Activated CD8-positive, alpha-beta memory T cell treated with anti-CD3 and anti-CD28 coated beads, Interleukin-2, amount 50 U/mL, for 4 hours (primary cell): ENCODE measurements at places on chromosomes 4 and X.

DNA sequence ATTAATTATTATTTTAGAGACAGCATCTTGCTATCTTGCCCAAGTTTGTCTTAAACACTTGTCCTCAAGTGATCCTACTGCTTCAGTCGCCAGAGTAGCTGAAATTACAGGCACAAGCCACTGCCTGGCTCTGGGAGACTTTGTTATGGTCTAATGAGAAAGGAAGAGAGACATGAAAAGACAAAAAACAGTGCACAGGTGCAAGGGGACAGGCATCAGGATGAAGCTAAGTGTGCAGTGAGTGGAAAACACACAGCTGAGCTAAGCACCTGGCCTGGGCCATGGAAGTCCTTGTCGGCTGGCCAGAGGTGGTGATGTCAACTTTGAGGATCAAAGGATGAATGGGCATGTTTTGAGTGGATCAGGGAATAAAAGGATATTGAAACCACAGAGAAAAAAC, 102.7 kb downstream of the HS3ST1 start:
- no peak for DNase-seq

DNA sequence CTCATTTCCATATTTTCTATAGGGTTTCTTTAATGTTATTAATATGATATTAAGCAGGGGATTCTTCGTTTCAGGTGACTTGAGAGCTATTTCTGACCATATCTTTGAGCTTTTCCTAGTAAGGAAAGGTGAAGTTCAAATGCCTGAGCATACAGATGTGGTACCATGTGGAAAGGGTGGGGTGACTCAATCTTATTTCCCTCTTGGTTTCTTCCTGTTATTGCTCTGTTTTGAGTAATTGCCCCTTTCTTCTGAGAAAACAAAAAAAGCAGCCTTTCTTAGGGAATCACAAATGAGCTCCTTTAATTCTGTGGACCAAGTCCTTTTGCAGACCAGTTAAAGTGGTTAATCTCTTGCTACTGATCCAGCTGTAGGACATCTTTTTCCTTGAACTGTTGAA, 41.0 kb upstream of the AGA start:
- no peak for DNase-seq

GRCh38 chrX:18129690-18130089, 91.0 kb downstream of the BEND2 start:
- DNase-seq, result no peak

DNA sequence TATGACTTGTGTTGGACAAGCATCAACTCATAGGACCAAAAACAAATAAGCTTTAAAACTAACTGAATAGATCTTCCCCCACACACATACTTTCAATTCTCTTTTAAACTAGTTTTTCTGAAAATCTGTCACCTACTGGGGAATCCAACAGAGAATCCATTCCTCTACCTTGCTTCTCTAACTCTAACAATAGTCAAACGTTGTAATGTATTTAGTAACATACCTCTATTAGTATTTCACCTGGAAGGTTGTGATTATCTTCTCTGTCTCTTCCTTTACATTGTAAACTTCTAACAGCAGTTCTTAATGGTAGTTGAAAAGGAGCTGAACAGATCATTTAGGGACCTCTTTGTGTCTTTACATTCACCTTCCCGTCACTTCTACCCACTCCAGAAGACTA, 337.1 kb upstream of the FAM241A start:
- DNase-seq, result no peak

DNA sequence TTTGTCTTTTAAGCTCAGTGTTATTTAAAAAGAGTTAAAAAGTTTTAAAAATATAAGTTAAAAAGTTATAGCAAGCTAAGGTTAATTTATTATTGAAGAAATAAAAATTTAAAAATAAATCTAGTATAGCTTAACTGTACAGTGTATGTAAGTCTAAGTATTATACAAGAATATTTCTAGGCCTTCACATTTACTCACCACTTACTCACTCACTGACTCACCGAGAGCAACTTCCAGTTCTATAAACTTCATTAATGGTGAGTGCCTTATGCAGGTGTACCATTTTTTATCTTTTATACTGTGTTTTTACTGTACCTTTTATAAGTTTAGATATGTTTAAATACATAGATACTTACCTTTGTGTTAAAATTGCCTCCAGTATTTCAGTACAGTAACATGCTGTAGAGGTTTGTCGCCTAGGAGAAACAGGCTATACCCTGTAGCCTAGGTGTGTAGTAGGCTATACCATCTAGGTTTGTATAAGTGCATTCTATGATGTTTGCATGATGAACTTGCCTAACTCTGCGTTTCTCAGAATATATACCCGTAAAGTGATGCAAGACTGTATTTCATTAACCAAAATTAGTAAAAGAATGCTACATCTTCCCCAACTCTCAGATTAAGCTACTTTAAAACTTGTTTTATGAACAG, 202.9 kb downstream of the CFAP299 start:
- DNase-seq, result no peak

- peak; percentile 28 for DNase-seq
Measured at GRCh38 chrX:40012868-40013265, 84.9 kb downstream of the BCOR start.

- no peak for DNase-seq
Measured at GRCh38 chrX:67523932-67524331, 19.9 kb upstream of the AR start.

DNA sequence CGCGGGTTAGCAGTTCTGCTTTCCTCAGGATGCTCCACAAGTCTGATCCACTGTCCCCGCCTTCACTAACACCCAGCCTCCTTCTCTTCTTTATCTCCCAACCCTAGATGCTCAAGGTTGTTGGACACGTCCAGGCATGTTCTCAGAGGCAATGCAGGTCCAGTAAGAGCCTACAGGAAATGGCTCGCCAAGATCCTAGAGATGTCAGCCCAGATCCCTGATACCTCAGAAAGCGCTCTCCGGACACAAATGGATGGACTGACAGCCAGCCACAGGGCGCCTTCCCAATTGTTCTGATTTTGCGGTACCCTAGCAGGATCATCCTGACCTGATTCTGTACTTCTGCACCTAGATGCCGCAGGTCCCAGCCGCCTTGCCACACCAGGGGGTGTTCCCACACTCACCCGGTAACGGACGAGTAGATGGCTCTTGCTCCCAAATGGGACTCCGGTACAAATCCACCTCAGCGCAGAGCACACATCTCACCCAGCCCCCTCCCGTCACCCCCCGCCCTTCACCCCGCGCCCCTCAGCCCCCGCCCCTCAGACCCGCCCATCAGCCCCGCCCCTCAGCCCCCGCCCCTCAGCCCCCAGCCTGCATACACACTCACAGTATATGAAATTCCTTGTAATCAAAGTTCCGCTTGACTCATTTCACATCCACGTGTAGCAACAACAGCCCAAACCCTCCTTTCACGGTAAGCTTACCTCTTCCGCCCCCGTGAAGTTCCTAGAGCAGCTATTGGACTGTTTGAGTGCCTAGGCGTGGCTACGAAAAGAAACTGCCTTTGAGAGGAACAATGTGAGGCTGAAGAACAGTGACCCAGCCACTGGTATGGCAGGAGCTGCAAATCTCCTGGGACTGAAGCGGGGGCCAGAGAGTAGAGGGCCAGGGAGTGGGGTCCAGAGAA, at the start of gene EDA2R:
EDA2R (minus strand) TSS at position 488 of the 910 bp plus-strand sequence. CDS start 23,058 bp downstream, outside the sequence.
- no peak for DNase-seq

DNA sequence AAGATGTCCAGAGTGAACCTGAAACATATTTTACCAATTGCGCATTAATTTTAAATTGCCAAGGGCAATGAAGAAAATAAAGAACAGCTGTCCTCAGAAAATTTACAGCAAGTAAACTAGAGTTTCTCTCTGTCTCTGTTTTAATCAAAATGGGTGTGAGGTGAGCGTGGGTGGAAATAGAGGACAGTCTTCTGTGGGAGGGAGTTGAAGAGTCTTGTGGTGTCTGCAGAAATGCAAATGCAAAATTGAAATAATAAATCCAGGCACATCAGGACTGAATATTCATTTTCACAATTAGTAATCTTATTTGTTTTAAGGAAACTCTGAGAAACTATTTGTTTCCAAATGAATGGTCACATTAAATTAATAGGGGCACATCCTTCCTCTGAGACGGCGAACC, 192.0 kb downstream of the ARHGAP10 start:
- DNase-seq, result no peak
